Mesothelial cell of epicardium (in vitro differentiated cells): ENCODE measurements at places on chromosomes 3 and 15. TPM values are rescaled to one million over a fixed set of nuclear protein-coding genes. Genes with fewer than 3 reads are reported as not detected.

Gene IQCB1
- 34.1 to 39.8 TPM (median 38.8 TPM) in 3 replicates for total RNA-seq

Gene ZNF502
- total RNA-seq, result not detected in 3 replicates

Gene PRICKLE2
- total RNA-seq, result 41.3 to 46.2 TPM (median 43.2 TPM) in 3 replicates

Gene CTXND1
- not detected in 3 replicates for total RNA-seq

Gene CFAP100
- total RNA-seq, result not detected in 3 replicates

Gene KLF13
- 26.9 to 29.5 TPM (median 28.1 TPM) in 3 replicates for total RNA-seq

Gene AADACL2
- total RNA-seq, result not detected in 3 replicates

Gene CATSPER2
- total RNA-seq, result 6.6 to 11.2 TPM (median 7.8 TPM) in 3 replicates

Gene LCTL
- total RNA-seq, result 0.35 to 0.36 TPM (median 0.36 TPM) in 3 replicates

Gene MESP1
- total RNA-seq, result 0.18 to 0.89 TPM in 2 of 3 replicates, not detected in the other

Gene CLDN18
- not detected in 3 replicates for total RNA-seq

- no peaks in the 10 kb centered on the region for H3K27me3 ChIP-seq
- DNase-seq, result no peak
- H3K4me3 ChIP-seq, result peak overlapping the region; percentile 95
- H3K4me1 ChIP-seq, result peaks cover 47% of the 10 kb centered on the region
These were observed 928 bp downstream of the RAD18 start for GRCh38 chr3:8962226-8962861.

DNA sequence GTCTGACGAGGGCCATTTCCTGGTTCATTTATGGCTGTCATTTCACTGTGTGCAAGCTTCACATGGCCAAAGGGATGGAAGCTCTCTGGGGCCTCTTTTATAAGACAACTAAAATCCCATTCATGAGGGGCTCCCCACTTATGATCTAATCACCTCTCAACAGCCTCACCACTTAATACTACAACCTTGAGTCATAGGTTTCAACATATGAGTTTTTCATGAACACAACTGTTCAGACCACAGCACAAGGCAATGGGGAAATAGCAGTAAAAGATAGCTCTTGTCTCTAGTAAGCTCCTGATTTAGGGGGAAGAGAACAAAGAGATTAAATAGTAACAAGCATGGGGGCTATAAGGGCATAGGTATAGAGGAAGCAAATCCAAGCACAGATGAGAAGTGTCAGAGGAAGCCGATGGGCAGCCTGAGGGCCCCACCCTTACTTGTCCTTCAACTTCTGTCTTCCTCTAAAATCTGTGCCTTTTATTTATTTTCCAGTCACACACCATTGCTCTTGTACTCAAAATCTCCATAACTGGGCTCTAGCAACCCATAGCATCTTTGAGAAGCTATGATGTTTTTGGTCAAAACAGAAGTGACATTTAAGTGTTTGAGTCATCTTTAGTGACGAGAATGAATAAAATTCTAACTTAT lies 329.1 kb downstream of the UNC13C start:
- H3K27me3 ChIP-seq, result no peaks in the 10 kb centered on the region
- H3K4me1 ChIP-seq, result no peaks in the 10 kb centered on the region
- H3K36me3 ChIP-seq, result no peaks in the 10 kb centered on the region
- no peak for DNase-seq
- H3K4me3 ChIP-seq, result no peak overlapping the region
- H3K27ac ChIP-seq, result no peak overlapping the region

DNA sequence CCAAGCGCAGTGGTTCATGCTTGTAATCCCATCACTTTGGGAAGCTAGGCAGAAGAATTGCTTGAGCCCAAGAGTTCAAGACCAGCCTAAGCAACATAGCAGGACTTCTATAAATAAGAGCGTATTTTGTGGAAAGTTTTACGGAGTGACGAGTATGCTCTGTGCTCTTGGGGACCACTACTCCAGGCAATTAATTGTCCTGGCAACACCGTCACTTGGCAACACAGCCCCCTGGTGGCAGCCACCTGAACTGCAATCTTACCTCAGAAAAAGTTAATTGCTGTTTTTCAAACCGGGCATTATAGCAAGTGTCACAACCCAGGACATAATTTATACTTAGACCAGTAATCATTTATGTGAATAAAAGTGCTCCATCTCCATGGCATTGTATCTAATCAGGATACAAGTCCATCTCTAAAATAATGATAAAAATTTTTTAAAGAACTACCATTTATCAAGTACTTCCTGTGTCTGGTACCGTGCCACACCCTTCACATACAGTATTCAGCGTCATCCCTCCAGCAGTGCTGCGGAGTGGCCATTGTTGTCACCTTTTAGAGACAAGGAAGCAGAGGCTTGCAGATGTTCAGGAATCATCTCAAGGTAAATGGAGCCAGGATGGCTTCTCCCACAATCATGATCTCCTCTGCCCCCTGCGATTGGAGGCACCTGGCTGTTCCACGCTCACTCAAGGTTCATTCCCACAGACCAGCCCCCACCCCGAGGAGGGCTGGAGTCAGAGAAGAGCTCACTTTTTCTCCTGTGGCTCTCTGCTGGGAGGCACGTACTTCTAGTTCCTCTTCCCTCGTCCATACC lies 34.5 kb downstream of the PLA2G4D start:
- H3K4me1 ChIP-seq, result peaks cover 5% of the 10 kb centered on the region
- no peak overlapping the region for H3K27ac ChIP-seq
- peaks cover 43% of the 10 kb centered on the region for H3K27me3 ChIP-seq
- no peak overlapping the region for H3K4me3 ChIP-seq
- no peaks in the 10 kb centered on the region for H3K36me3 ChIP-seq
- no peak for DNase-seq

DNA sequence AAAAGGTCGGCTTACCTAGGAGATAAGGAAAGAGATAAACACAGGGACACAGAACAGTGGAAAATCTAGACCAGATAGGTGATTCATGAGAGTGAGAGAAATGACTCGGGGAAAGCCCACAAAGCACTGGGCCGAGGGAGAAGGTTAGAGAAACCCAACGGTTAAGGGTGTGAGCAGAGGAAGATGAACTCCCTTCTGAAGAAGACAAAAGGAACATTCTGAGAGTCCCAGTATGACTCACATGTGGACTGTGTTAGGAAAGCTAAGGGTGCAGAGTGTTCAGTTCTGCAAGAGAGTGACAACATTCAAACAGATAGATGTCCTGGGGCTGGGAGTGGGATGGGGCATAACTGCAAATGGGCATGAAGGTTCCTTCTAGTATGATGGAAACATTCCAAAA lies 83.0 kb downstream of the CNTN3 start:
- H3K27me3 ChIP-seq, result peaks cover 36% of the 10 kb centered on the region
- no peaks in the 10 kb centered on the region for H3K36me3 ChIP-seq
- no peak overlapping the region for H3K27ac ChIP-seq
- no peak overlapping the region for H3K4me3 ChIP-seq

- no peak overlapping the region for H3K27ac ChIP-seq
- no peak overlapping the region for H3K4me3 ChIP-seq
- DNase-seq, result no peak
These were observed 16.2 kb upstream of the ABHD5 start for GRCh38 chr3:43674345-43675085.

DNA sequence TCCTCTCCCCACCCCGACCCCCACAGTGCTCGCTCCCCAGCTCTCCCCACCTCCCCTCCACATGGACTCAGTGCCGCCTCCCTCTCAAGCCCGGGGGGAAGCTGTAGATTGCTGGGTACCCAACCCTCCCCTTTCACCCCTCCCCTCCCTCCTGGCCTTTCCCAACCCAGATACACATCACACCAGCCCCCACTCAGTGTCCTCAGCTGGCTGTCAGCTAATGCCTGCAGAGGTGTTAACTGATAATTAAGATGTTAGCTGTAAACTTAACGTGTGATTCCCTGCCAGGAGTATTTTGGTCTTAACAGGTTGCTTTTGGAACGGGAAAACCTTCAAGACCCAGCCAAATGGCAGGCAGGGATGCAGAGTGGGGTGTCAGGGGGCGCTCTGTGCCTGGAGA lies 39.4 kb upstream of the LINGO1 start:
- H3K27ac ChIP-seq, result no peak overlapping the region
- H3K4me1 ChIP-seq, result no peaks in the 10 kb centered on the region
- peaks cover 22% of the 10 kb centered on the region for H3K27me3 ChIP-seq
- H3K36me3 ChIP-seq, result no peaks in the 10 kb centered on the region
- DNase-seq, result no peak
- no peak overlapping the region for H3K4me3 ChIP-seq

GRCh38 chr15:39873978-39874377 lies 46.1 kb downstream of the GPR176 start:
- no peaks in the 10 kb centered on the region for H3K27me3 ChIP-seq
- no peak overlapping the region for H3K27ac ChIP-seq
- H3K4me3 ChIP-seq, result no peak overlapping the region
- peaks cover 2% of the 10 kb centered on the region for H3K4me1 ChIP-seq
- no peaks in the 10 kb centered on the region for H3K36me3 ChIP-seq
- DNase-seq, result no peak

DNA sequence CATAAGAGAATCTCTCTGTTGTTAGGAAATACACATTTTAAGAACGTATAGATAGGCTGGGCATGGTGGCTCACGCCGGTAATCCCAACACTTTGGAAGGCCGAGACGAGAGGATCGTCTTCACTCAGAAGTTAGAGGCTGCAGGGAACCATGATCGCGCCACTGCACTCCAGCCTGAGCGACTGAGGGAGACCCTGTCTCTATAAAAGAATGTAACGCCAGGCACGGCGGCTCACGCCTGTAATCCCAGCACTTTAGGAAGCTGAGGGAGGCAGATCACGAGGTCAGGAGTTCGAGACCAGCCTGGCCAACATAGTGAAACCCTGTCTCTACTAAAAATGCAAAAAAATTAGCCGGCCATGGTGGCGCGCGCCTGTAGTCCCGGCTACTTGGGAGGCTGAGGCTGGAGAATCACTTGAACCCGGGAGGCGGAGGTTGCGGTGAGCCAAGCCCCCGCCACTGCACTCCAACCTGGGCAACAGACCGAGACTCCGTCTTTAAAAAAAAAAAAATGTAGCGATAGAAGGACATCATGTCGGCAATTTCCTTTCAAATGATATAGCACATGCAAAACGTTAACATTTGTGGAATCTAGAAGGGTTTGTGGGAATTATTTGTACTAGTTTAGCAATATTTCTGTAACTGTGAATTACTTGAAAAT lies 730 bp upstream of the RPL14 start:
- peaks cover 41% of the 10 kb centered on the region for H3K4me1 ChIP-seq
- peaks cover 16% of the 10 kb centered on the region for H3K36me3 ChIP-seq
- DNase-seq, result no peak
- H3K4me3 ChIP-seq, result peak overlapping the region; percentile 91
- H3K27me3 ChIP-seq, result no peaks in the 10 kb centered on the region
- peak overlapping the region; percentile 98 for H3K27ac ChIP-seq

- no peak overlapping the region for H3K4me3 ChIP-seq
- H3K4me1 ChIP-seq, result no peaks in the 10 kb centered on the region
- no peak overlapping the region for H3K27ac ChIP-seq
- H3K36me3 ChIP-seq, result no peaks in the 10 kb centered on the region
- H3K27me3 ChIP-seq, result no peaks in the 10 kb centered on the region
These were observed 119.7 kb downstream of the SNRK start for GRCh38 chr3:43405888-43406642.

DNA sequence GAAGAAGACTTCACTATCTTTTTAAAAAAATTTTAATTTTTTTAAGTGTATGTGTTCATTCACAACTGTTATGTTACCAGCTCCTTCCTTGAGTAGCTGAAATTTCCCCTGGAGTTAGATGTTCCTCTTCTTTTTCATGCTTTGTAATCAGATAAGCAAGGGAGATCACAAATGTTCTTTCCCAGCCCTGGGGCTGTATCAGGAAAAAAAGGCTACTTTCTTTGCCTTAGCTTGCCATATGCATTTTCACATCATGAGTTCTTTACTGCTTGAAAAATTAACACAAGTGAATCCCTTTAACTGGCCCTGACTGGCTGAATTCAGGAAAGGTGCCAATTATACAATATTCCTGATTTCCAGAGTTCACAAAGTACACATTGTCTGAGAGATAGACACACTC lies 353.2 kb upstream of the ATP11B start:
- no peaks in the 10 kb centered on the region for H3K36me3 ChIP-seq
- H3K27ac ChIP-seq, result no peak overlapping the region
- no peak for DNase-seq
- H3K27me3 ChIP-seq, result no peaks in the 10 kb centered on the region
- H3K4me3 ChIP-seq, result no peak overlapping the region

GRCh38 chr3:113205481-113205880 lies 5.9 kb upstream of the BOC start:
- no peaks in the 10 kb centered on the region for H3K36me3 ChIP-seq
- peaks cover 31% of the 10 kb centered on the region for H3K4me1 ChIP-seq
- no peak overlapping the region for H3K27ac ChIP-seq
- DNase-seq, result no peak
- no peaks in the 10 kb centered on the region for H3K27me3 ChIP-seq

GRCh38 chr15:39084674-39085530 lies 496.0 kb upstream of the THBS1 start:
- no peak for DNase-seq
- H3K36me3 ChIP-seq, result no peaks in the 10 kb centered on the region
- peak overlapping the region; percentile 1 for H3K27ac ChIP-seq
- H3K4me1 ChIP-seq, result peaks cover 11% of the 10 kb centered on the region
- no peak overlapping the region for H3K4me3 ChIP-seq

- H3K4me3 ChIP-seq, result no peak overlapping the region
- H3K4me1 ChIP-seq, result no peaks in the 10 kb centered on the region
- no peaks in the 10 kb centered on the region for H3K27me3 ChIP-seq
These were observed 536.2 kb downstream of the GRM7 start for GRCh38 chr3:7397097-7397496.

- H3K4me1 ChIP-seq, result no peaks in the 10 kb centered on the region
- DNase-seq, result no peak
- no peak overlapping the region for H3K4me3 ChIP-seq
- peaks cover 29% of the 10 kb centered on the region for H3K36me3 ChIP-seq
- no peaks in the 10 kb centered on the region for H3K27me3 ChIP-seq
These were observed 49.2 kb downstream of the RYK start for GRCh38 chr3:134201201-134202130.

DNA sequence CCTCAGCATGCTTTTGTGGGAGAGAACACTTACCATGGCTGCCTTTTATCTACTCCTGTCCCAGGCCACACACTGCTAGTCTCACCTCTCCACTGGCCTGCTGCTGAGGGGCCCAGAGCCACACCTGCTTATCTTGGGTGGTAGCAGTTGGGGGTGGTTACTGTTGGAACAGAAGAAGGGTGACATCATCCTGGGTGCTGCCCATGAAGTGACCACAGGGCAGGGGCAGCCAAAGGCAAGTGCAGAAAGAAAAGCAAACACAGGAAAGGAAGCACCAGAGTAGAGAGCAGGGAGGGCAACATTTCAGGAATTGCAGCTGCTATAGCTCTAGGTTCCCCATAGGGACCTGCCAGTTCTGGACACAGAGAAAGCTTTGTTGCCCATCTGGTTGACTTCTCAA lies 345.2 kb downstream of the VPS13C start:
- H3K4me1 ChIP-seq, result no peaks in the 10 kb centered on the region
- no peak overlapping the region for H3K4me3 ChIP-seq
- H3K27me3 ChIP-seq, result peaks cover 20% of the 10 kb centered on the region
- no peaks in the 10 kb centered on the region for H3K36me3 ChIP-seq
- H3K27ac ChIP-seq, result no peak overlapping the region

- DNase-seq, result peak; percentile 53
- H3K27ac ChIP-seq, result no peak overlapping the region
- peaks cover 33% of the 10 kb centered on the region for H3K4me1 ChIP-seq
- peaks cover 9% of the 10 kb centered on the region for H3K27me3 ChIP-seq
These were observed 113.2 kb upstream of the ALDH1A3 start for GRCh38 chr15:100766243-100767000.
